Testis (tissue), 5 donors: ENCODE measurements at places on chromosomes 12 and 14. TPM values are rescaled to one million over a fixed set of nuclear protein-coding genes. Genes with fewer than 3 reads are reported as not detected.

Gene MORN3
- 8.3 TPM for total RNA-seq

Gene BCL2L2
- 85.1 TPM for total RNA-seq

Gene AKAP5
- 0.63 TPM for total RNA-seq

Gene KRT6C
- total RNA-seq = 0.16 TPM

Gene MYF5
- total RNA-seq = not detected

Gene CLEC4D
- 0.31 TPM for total RNA-seq

Gene CISTR
- not detected for total RNA-seq

Gene LBHD2
- total RNA-seq = 1.9 TPM

DNA sequence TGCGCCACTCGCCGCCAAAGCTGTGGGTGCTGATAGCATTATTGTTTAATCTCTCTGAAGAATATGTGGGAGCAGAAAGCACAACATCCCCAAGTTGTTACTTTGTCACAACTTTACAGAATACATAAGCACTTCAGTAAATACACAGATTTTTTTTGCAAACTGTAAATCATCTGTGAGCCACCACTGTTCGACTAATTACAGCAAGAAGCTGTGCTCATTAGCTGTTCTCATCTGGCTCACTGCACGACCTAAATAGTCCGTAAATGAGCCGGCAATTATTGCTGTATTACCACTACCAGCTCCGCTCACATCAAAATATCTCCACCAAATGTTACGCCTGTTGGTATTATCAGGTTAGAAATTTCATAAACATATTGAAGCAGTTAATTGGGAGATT, 228.9 kb upstream of the PRKD1 start:
- H3K4me1 ChIP-seq = peaks cover 4% of the 10 kb centered on the region
- no peak overlapping the region for H3K4me3 ChIP-seq

GRCh38 chr12:52010152-52010622, 3.4 kb downstream of the TAMALIN start:
- no peaks in the 10 kb centered on the region for H3K27me3 ChIP-seq
- peak; percentile 83 for DNase-seq
- H3K4me1 ChIP-seq = peaks cover 42% of the 10 kb centered on the region
- no peaks in the 10 kb centered on the region for H3K36me3 ChIP-seq

- H3K36me3 ChIP-seq = no peaks in the 10 kb centered on the region
- no peaks in the 10 kb centered on the region for H3K4me1 ChIP-seq
- no peaks in the 10 kb centered on the region for H3K27me3 ChIP-seq
- H3K4me3 ChIP-seq = no peak overlapping the region
- no peak for DNase-seq
These were observed 288.6 kb upstream of the PWP1 start for GRCh38 chr12:107396991-107397390.

DNA sequence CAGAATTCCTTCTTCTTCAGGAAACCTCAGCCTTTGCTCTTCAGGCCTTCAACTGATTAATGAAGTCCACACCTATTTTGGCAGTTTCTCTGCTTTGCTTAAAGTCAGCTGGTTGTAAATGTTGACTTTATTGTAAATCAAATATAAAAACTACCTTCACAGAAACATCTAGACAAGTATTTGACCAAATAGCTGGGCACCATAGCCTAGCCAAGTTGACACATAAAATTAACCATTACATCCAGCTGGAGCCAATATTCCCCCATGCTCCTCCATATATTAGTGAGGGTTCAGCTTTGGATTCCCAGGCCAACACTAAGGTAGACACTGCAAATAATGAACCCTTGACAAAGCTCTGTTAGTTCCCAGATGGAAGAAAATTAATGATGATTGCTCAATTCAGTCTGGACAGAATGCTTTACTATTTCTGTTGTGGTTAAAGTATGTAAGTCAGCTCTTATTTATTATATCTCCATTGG, 125.5 kb downstream of the ZFP36L1 start:
- no peaks in the 10 kb centered on the region for H3K27me3 ChIP-seq
- peak overlapping the region; percentile 43 for H3K27ac ChIP-seq
- no peak overlapping the region for H3K4me3 ChIP-seq
- peaks cover 44% of the 10 kb centered on the region for H3K4me1 ChIP-seq
- no peak for DNase-seq

DNA sequence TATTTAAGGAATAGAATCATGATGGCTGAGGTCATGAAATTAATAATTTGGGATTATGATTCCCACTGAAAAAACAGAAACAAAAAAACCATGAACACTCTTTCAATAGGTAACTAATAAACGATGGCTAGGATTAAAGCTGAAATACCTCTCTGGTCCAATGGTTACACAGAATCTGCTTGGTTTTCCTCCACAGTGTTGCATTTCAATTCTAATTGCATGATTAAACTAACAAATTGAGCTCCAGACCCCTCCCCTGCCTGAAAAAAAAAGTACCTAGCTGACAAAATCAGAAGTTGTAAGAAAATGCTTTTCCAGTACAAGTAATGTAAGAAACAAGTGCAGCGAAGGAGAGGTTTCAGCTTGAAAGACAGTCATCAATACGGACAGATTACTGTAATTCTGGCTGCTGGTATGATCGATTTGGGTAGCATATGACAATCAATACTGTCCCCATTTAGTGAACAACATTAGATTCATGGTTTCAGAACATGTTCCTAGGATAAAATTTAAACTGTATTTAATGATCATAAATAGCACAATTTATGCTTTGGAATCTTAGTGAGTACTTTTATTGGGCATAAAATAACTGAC, 32.0 kb downstream of the INSM2 start:
- no peaks in the 10 kb centered on the region for H3K27me3 ChIP-seq
- H3K36me3 ChIP-seq = no peaks in the 10 kb centered on the region
- no peak overlapping the region for H3K27ac ChIP-seq
- H3K4me3 ChIP-seq = no peak overlapping the region
- H3K4me1 ChIP-seq = no peaks in the 10 kb centered on the region

DNA sequence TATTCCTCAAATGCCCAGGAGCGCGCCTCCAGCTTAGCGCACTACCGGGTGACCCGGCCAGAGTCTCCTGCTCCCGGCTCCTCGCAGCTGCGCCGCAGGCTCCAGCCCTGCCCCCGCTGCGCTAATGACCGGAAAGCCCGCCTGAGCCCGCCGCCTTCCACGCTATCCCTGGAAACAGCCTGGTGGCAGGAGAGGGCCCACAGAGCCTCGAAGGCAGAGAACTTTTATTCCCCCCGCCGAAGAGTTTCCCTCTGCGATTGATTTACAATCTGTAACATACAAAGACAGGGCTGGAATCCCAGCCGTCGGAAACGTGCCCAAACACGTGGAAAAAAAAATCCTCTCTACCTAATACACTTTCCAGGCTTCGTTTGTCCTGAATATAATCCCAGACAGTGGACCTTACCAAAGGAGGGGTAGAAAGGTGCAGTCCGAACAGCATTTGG, 1.5 kb downstream of the COL2A1 start:
- H3K4me3 ChIP-seq = peak overlapping the region; percentile 48
- H3K4me1 ChIP-seq = peaks cover 34% of the 10 kb centered on the region
- no peaks in the 10 kb centered on the region for H3K36me3 ChIP-seq

- H3K27ac ChIP-seq = no peak overlapping the region
- no peaks in the 10 kb centered on the region for H3K27me3 ChIP-seq
- H3K36me3 ChIP-seq = no peaks in the 10 kb centered on the region
- no peaks in the 10 kb centered on the region for H3K4me1 ChIP-seq
- DNase-seq = no peak
- H3K4me3 ChIP-seq = no peak overlapping the region
These were observed 338.0 kb upstream of the FKBP4 start for GRCh38 chr12:2456813-2457186.

GRCh38 chr12:48356041-48356768, 5.5 kb upstream of the ZNF641 start:
- no peak for DNase-seq
- peaks cover 15% of the 10 kb centered on the region for H3K4me1 ChIP-seq
- H3K36me3 ChIP-seq = no peaks in the 10 kb centered on the region
- H3K27me3 ChIP-seq = no peaks in the 10 kb centered on the region
- no peak overlapping the region for H3K27ac ChIP-seq
- H3K4me3 ChIP-seq = no peak overlapping the region
